Urothelium cell line (cell line): ENCODE measurements at places on chromosomes 6 and 20.

GRCh38 chr6:6808343-6808742, 219.8 kb downstream of the LY86 start:
- no peak for DNase-seq

DNA sequence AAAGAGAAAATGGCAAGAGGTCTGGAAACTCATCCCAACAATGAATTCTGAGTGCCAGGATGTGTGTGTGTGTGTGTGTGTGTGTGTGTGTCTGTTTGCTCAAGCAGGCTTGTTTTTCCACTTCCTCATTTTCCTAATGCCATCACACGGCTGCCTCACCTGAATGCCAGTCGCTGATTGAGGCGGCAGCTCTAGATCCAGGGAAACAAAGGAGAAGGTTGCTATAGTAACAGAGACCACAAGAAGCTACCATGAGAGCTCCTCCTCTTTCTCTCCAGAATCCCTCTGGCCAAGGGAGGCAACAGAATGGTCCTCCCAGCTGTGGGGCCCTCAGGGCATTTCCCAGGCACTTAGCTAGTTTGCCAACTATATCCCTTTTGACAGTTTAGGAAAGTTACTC, 241.1 kb upstream of the TSHZ2 start:
- no peak for DNase-seq

DNA sequence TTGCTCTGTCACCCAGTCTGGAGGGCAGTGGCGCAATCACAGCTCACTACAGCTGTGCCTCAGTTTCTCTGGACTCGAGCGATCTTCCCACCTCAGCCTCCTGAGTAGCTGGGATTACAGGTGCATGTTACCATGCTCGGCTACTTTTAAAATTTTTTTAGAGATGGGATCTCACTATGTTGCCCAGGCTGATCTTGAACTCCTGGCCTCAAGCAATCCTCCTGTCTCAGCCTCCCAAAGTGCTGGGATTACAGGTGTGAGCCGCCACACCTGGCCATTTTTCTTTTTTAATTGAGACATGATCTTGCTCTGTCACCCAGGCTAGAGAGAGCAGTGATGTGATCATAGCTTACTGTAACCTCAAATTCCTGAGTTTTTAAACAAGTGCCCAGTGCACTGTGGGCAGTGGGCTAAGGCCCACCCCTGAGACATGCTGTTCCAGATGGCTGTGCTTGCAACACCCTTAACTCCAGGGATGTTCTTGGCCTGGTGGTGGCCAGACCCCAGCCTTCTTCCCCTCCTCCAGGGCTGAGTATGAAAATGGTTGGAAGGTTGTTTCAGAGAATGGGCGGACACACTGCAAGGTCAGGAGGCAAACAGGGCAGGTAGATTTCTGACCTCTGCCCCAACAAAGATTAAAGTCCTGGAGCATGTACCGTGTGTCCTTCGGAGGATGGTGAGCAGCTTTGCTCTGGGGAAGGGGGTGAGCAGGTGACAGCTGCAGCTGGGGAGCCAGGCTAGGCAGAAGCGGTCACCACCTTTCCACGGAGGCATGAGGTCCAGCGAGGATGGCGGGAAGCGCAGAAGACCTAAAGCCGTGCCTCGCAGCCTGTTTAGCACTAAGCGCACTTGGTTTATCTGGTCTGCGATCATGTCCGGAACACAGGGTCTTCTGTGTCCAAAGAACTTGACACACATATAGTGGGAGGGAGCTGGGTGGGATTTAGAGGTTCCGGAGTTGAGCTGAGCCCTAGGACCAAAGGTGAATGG, 1.4 kb upstream of the FAM83C start:
- no peak for DNase-seq

GRCh38 chr20:34069341-34070078, 42.5 kb downstream of the EIF2S2 start:
- DNase-seq = peak; percentile 77

DNA sequence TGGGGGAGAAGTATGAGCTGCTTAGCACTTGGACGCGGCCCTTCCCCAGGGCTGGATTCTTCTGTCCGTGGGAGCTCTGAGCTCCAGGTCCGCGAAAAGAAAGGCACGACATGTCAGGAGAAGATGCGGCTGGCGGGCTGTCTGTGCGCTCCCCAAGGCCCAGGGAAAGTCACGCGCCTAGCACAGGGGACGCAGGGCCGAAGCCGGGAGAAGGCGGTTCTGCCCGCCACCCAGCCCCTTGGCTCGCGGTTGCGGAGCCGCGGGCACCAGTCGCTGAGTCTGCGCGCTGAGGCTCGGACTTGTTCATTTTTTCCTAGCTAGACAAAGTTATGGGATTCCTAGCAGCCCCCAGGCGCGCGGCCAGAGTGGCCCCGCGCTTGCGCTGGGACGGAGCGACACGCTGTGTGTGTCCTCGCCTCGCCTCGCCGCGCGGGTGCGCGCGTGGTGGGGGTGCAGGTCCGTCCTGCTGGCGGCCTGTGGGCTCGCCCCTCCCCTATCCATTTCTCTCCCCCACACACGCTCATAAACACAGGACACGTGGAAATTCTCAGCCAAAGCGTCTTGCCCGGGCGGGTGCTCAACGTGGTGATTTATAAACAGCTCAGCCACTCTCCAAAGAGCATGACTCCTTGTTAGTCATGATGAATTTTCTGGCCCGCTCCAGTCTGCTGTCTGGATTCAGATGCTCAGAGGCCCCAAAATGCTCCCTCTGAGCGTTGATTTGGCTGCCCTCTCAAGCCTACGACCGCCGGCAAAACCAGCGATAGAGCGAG, 1.9 kb upstream of the POU3F2 start:
- DNase-seq = no peak

GRCh38 chr6:165599596-165600487, 63.2 kb downstream of the PDE10A start:
- DNase-seq = no peak

- no peak for DNase-seq
These were observed 4.2 kb upstream of the CTCFL start for GRCh38 chr20:57529160-57529585.

DNA sequence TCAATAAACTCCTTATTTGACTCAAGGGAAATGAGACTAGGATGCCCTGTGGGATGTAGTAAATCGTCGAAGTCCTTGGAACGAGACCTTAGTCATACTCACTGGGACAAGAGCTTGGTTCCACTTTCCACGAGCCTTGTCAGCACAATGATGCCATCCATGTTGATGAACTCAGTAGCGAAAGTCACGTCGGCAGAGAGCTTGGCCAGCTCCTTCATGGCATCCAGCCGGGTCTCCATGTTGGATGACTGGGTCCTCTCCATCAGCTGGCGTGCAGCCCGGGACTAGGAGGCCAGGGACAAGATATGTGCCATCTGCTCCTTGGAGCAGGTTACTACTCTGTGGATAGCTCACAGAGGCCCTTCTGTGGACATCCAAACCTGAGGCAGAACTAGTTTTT, 17.5 kb downstream of the ELMO2 start:
- no peak for DNase-seq

DNA sequence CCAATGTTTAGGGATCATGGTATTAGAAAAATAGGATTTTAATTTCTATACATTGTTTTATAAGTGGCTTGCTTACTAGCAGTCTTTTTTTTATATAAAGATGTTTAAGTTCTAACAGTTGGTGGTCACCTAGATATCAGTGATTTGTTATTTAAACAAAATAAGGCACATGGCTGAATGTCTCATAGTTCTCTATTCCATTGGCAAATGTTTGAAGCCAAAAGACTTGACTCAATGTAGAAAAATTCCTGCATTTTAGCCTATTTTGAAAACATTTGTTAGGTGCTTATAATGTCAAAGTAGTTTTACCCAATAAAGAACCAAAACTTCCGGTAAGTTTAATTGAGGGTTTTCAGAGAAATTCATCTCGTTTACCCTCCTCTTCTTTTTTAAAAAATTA, 26.8 kb downstream of the MAPK14 start:
- DNase-seq = no peak

GRCh38 chr20:32278199-32278643, 770 bp downstream of the KIF3B start:
- no peak for DNase-seq

DNA sequence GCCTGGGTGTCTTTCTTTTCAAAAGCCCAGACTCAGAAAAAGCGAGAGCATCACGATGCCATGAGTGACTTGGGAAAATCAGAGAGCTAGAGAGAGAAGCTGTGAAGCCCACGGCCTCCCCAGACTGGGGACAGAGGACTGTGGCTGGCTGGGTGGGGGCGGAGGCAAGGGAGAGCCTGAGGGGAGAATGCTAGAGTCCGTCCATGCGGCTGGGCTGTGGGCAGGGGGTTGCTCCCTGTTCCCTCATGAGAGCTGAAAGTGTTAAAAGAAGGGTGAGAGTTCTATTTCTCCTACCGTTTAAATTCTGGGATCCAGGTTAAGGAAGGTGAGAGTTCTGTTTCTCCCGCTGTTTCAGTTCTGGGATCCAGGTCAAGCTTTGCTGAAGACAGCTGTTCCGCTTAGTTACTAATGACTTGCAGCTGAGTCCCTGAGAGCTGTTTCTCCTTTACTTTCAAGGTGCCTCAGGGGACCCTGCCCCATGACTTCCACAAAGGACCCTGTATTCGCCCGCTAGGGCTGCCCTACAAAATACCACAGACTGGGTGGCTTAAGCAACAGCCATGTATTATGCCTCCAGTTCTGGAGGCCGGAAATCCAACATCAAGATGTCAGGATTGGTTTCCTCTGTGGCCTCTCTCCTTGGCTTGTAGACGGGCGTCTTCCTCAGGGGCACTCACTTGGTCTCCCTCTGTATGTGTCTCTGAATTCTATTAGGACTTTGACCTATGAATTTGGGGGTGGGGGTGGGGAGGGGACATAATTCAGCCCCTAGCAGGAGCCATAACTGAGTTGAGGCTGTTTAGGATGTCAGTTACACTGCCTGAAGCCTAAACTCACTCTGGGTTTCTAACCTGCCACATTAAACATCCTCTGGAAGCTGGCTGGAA, 127.0 kb downstream of the PXDC1 start:
- no peak for DNase-seq

- DNase-seq = no peak
These were observed 70.1 kb upstream of the LOC128125822 start for GRCh38 chr6:63502156-63502555.
